Nucleus accumbens (tissue), 56 donors: ENCODE measurements at places on chromosomes 7 and 10.

GRCh38 chr7:36082910-36083309, 70.1 kb upstream of the EEPD1 start:
- no peak for DNase-seq

- DNase-seq: no peak
These were observed 158.0 kb downstream of the HDAC9 start for GRCh38 chr7:18653381-18654155.

- no peak for DNase-seq
These were observed 24.3 kb downstream of the GRK5 start for GRCh38 chr10:119231654-119232053.

DNA sequence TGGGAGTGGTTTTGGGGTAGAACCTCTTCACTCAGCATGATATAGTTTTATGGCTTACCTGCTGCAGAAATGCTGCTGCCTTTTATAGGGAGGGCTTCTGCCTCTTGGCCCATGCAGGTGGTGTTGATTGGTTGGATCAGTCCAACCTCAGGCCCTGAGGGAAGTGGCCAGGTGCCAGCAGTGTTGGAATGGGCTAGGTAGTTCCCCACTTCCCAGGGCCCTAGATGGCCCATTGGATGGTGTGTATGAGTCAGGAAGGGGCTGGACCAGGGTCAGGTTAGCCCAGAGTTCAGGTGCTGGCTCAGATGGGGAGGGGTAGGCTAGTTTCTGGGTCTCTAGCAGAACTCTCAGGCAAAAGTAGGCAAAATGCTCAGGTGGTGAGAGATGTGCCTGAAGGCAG, 455.5 kb downstream of the CCSER2 start:
- DNase-seq: no peak

DNA sequence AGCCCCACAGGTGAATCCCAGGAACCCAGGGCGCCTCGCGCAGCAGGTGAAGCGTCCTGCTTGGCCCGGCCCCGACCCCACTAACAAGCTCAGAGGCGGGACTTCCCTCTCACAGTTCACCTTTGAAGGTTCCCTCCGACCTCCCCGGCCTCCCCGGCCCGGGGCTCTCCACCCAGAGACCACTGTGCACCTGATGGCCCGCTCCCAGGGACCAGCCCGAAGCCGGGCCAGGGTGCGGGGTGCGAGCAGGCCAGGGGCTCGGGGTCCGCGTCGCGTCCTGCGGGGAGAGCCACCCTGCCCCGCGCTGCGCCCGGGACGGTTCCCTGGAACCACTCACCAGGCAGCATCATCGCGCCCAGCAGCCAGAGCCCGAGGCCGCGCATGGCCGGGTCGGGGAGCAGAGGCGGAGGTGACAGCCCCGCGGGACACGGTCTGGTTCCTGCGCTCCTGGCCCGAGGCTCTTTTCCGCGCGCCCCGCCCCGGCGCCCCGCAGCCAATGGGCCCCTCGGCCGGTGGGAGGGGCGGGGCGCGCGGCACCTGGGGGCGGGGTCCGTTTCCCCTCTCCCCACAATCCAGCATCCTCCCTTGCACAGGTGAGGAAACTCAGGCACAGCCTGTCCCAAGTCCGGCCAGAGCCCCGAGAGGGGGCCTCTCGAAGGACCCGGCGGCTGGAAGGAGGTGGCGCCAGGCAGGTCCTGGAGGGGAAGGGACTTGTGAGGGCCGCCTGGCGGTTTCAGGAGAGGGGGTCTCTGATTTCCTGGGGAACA, at the start of gene ADAM8:
Gene ADAM8 (minus strand): TSS at position 434 of the 767 bp plus-strand sequence. CDS start 51 bp downstream, at position 383.
- no peak for DNase-seq

DNA sequence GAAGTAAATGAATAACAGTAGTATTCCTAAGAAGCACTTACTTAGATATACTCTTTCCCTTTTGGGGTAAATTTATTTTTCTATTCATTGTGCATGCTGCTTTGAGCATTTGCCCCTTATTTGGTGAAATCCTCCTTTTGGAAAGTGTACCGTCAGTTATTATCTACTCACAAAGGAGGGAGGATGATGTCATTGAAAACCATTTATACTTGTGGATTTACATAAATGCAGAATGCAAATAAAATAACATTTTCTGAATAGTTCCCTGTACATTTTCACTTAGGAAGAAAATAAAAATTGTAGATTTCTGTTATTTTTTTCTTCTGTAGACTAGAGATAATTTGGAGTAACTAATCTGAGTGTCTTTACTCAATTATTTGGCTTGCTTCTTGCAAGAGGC, 29.5 kb upstream of the SEM1 start:
- DNase-seq: no peak

- DNase-seq: no peak
These were observed 255.1 kb upstream of the PPP2R2D start for GRCh38 chr10:131645756-131646155.

DNA sequence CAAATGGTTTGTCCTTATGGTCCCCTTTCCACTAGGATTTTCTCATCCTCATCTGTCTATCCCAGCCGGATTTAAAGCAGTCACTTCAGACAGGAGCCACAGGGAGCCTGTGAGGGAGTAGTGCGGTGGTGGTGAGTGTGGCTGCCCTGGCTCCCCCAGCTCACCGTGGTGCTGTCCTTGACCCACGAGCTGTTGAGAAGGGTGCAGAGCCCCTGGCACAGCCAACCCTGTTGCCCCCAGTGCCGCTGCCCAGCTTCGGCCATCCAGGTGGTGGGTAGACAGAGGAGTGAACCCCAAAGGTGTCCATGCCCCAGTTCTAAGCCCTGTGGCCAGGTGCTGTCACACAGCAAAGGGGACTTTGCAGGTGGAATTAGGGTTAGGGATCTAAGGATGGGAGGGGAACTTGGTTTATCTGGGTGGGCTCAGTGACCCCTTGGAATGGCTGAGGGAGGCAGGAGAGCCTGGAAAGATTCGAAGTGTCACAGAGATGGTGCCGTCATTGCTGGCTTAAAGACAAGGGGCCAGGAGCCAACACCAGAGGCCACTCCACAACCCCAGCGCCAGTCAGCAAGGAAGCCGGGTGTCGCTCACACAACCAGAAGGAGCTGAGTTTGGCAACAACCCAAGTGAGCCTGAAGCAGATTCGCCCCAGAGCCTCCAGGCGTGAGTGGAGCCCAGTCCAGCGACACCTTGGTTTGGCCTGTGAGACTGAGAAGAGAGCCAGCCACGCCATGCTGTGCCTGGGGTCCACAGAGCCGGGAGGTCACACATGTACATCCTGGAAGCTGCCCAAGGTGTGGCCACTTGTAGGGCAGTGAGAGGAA, 142.4 kb downstream of the ADCY1 start:
- DNase-seq: no peak

DNA sequence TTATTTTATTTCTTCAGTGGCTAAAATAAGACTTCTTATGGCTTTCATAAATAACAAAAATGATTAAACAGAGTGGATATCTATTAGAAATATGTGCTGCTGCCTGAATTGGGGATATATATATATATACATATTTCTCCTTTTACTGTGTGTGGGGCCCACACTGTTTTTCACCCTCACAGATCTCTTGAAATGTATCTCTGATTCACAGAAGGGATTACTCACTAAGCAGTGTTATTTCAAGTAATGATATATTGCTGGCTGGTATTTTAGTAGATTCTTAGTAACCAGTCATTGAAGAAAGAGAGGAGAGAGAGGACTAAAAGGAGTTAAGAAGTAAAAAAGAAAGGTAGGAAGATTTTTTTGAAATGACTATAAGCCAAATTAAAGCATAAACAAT, 308.6 kb upstream of the NRP1 start:
- DNase-seq: no peak

DNA sequence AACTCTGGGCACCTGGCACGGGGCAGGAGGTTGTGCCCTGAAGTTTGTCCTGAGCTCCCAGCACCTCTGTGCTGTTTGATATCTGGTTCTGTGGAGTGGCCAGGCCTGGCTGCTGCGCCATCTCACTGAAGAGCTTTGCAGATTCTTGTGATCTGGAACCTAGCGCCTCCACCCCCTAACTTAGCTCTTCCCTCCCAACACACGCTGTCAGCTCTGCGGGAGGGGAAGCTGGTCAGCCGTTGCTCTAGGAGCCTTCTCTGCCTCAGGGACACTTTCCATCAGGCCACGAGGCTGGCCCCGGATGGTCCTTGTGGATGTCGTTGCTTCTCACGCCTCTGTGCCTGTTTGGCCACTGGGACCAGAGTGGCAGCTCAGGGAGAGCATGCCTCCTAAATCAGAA, 213.2 kb downstream of the CCDC3 start:
- no peak for DNase-seq

- no peak for DNase-seq
These were observed 130.3 kb downstream of the ATE1 start for GRCh38 chr10:121797490-121797889.

GRCh38 chr10:60293581-60294175, 96.0 kb downstream of the ANK3 start:
- DNase-seq: no peak

GRCh38 chr10:58754469-58755339, 242.0 kb downstream of the BICC1 start:
- no peak for DNase-seq

GRCh38 chr7:157301610-157302120, 35.1 kb upstream of the DNAJB6 start:
- DNase-seq: no peak

DNA sequence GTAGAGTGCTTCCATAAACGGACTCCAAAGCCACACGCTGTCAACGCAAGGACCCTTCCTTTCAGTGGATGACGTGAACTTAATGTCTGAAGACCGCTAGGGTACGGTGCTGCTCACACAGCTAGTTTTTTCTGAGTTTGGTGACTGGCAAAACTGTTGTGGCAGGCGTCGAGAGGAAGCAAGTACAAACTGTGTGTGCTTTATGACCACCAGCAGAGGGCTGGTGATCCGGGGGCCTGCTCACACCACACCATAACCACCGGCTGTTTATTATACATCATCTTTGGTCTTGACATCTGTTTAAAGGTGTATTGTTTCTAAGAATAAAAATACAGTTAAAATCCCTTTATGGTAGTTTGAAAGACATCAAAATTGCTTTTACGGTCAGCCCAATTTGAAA, 37.1 kb upstream of the ATP6V0A4 start:
- no peak for DNase-seq

DNA sequence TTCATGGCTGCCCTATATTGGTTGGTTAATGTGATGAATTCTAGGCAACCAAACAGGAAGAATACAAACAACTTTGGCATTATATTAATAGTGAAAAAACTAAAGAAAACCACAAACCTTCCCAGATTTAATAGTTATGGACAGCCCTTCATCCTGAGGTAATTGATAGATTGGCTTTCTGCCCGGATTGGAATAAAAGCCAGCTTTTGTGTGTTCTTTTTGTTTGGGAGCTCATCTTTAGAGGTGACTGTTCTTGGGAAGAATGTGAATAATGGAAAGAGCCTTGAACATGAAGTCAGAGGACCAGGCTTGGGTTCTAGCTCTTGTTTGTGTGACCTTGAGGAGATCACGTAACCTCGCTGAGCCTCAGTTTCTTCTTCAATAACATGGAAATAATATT, 92.3 kb downstream of the VTI1A start:
- no peak for DNase-seq

- DNase-seq: no peak
These were observed 11.5 kb downstream of the AQP1 start for GRCh38 chr7:30923009-30923773.

GRCh38 chr10:72048450-72049124, 39.8 kb downstream of the SPOCK2 start:
- peak; percentile 85 for DNase-seq

DNA sequence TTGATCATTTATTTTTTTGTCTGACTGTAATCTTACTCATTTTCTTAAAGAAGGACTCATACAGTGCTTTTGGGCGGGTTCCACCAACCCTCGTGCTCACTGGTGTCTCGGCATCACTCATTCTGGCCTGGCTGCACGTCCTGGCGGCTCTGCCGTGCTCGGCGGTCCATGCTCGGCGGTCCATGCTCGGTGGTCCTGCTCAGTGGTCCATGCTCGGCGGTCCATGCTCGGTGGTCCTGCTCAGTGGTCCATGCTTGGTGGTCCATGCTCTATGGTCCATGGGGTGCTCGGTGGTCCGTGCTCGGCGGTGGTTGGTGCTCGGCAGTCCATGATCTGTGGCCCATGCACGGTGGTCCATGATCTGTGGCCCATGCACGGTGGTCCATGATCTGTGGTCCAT, 72.5 kb downstream of the WDR37 start:
- no peak for DNase-seq
